ENCODE measurements at places on chromosomes 1 and 21. TPM values are rescaled to one million over a fixed set of nuclear protein-coding genes. Genes with fewer than 3 reads are reported as not detected.

Gene LHX8
- not detected for polyA plus RNA-seq

Gene TBX19
- polyA plus RNA-seq: 2.0 TPM

DNA sequence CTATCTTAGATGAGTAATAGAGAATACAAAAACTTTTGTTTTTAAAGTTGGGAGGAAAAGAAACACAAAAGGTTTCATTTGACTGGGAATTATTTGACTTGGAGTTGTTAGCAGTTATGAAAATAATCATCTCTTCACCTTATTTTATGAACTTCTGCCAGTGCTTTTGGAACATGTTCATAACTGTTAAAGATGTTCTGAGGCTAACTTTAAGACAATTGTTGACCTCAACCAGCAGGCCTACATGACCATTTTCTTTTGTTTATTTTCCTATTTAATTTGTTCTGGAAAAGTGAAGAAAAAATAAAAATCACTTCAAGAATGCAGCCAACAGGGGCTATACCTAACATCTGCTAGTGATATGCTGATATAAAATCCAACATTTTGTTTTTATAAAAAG is 37.4 kb downstream of the JAM2 start:
- no peaks in the 10 kb centered on the region for H3K27me3 ChIP-seq
- no peaks in the 10 kb centered on the region for H3K36me3 ChIP-seq
- H3K27ac ChIP-seq: no peak overlapping the region

DNA sequence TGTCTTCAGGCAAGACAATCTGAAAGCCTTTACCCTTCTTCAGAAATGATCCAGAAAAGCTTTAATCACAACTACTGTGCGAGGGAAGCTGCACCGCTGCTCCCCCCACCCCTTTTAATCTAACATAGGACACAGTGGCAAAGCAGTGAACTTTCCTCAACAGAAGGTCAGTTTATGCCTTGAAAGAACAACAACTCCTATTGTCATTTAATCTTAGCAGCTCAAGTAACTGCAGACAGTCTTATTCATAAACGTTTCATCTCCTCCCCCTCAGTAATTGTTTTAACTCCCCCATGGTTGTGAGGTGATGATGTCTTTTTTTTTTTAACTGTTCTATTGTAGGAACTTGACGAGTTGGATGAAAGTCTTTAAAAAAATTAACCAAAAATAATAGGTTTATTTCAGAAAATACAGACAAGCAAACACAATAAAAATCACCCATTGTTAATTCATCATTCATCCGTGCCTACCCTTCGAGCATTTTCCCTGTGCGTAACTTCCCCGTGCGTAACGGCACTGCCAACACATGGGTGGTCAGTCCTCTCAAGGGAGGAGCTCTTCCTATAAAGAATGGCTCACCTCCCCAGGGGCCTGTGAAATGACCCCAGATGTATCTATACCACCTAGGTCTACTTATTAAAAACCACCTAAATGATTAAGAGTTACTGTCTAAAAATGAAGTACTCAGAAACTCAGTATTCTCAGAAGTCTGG is 3.3 kb upstream of the ADAR start:
- H3K4me1 ChIP-seq: peaks cover 9% of the 10 kb centered on the region
- no peaks in the 10 kb centered on the region for H3K36me3 ChIP-seq
- no peak overlapping the region for H3K27ac ChIP-seq
- no peak overlapping the region for H3K4me3 ChIP-seq
- no peak for DNase-seq

- peaks cover 30% of the 10 kb centered on the region for H3K4me1 ChIP-seq
- H3K27me3 ChIP-seq: no peaks in the 10 kb centered on the region
- peak overlapping the region; percentile 7 for H3K27ac ChIP-seq
- H3K4me3 ChIP-seq: no peak overlapping the region
- DNase-seq: no peak
- peaks cover 45% of the 10 kb centered on the region for H3K36me3 ChIP-seq
Measured at GRCh38 chr1:201488830-201489589, 17.9 kb downstream of the CSRP1 start.

Measured in spinal cord (tissue), 10 donors.